ENCODE measurements at places on chromosomes 2 and 18.

DNA sequence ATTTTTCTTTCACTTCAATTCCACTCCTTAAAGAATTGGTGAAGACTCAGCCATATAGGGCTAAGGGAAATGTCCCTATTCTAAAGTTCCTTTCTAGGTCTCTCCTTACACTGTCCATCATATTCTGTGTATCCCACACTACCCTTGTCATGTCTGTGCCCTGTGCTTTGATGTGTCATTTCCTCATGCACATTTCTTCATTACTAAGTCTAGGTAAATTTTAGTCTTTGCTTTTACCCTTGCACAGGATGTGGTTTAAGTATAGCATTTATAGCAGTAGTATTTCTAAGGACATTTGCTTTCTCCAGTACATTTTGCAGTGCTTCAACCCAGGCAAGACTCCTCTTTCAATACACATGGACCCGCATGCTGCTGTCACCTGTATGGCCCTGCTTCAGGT lies 221.5 kb upstream of the ACVR2A start:
- no peak for DNase-seq

DNA sequence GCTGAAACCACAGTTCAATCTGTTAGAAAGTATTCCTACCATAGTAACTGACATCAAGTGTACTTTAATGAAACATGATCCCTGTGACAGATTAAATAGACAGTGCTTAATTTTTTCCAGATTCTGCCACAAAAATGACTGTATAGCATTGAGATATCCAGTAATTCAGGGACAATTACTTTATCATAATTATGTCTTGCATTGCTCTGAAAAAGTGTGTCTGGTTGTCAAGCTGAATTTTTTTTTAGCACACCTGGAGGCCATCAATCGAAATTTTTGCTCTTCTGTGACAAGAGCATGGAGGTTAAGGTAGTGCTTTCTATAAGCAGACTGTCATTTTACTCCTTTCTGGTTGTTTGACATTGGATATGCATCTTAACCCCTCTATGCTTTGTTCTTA lies 1083.8 kb upstream of the NRXN1 start:
- DNase-seq: no peak

- no peak for DNase-seq
Measured at GRCh38 chr2:181575024-181575649, 81.8 kb downstream of the CERKL start.

DNA sequence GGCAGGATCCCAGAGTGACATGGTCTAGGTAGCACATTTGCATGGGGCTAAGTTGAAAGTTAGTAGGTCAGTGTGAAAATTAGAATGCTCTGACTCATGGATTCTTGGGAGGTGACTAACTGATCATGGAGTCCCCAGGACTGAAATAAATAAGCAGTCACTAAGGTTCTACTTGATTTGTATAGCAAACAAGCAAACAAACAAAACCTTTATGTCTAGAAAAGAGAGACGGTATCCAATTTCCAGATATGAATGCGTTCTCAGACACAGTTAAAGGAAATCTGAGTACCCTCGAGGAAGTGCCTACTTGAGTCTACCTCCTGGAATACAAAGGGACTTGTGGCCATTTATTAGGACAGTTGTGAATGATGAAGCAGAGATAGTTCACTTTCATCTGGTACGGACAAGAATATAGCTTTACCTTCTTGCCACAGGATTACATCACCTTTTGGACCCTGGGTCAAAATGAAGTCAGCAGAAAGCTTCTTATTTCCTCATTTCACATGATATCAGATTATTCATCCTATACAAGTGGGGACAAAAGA lies 54.3 kb upstream of the AGPS start:
- no peak for DNase-seq

DNA sequence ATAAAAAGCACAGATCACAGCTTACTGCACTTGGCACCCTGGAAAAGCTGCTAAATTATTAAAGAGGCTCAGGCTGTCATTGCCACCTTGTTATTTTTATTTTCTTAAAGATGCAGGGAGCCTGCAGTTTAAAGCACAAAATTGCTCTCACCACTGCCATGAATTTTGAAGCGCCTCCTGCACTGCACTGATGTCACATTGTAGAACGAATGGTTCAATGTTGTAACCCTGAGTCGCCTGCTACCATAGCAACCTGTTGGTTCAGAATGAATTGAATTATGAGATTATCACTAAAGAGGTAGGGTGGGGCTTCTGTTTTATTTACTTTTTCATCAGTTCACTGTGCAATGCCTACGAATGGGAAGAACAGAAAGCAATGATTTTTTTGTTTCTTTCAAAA lies 16.5 kb downstream of the SCG2 start:
- DNase-seq: no peak

DNA sequence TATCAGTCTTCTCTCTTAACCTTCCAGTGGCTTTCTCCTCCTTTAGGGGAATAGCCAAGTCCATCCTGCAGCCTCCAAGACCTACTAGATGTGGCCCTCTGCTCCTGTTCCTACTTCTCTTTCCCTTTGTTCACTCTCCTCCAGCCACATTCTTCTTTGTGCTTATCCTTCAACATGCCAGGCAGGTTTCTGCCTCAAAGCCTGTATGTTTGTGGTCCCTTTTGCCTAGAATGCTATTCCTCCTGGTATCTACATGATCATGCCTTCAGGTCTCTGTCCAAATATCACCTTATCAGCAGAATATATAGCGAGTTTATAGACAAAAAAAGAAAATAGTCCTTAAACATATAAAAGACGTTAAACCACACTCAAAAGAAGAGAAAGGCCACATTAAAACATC lies 5.5 kb downstream of the LYG2 start:
- DNase-seq: no peak

GRCh38 chr18:12321333-12321732 lies 13.3 kb downstream of the TUBB6 start:
- no peak for DNase-seq

- DNase-seq: no peak
Measured at GRCh38 chr2:211367711-211368110, 811.3 kb downstream of the CPS1 start.

DNA sequence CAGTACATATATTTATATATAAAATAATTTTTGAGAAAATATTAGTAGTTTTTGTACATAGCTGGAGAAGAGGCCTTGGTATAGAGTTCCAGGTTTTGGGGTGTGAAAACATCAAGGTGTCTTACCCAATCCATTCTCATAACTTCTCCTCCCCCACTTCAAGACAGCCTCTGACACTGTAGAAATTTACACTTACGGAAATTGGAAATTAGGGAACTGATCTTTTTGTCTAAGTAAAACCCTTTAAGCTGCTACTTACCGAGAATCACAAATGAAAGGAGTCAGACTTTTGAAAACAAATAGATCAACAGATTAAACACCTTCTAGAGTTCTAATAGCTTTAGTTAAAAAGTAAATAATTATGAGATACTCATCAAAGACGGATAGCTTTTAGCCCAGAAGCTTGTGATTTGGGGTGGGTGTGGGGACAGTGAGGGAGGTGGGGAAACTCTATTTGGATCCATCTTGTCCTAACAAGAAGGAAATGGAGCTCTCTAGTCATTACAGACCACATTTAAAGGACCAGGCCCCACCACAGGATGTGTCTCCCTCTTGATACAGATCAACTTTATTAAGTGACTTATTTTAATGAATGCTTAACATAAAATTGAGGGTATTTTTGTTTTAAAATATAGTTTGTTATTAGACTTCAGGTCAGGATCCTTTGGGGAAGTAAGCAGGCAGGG lies 11.1 kb upstream of the FBXO11 start:
- no peak for DNase-seq

DNA sequence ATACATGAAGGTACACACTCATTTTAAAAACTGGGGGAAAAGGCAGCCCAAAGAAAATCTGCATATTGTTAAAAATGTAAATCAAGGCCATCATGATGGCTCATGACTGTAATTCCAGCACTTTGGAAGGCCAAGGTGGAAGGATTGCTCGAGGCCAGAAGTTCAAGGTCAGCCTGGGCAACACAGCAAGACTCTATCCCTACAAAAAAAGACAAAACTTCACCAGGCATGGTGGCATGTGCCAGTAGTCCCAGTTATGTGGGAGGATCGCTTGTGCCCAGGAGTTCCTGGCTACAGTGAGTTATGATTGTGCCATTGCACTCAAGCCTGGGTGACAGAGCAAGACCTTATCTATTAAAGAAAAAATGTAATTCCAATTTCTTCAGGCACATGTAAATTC lies 34.6 kb upstream of the TMEM247 start:
- no peak for DNase-seq

DNA sequence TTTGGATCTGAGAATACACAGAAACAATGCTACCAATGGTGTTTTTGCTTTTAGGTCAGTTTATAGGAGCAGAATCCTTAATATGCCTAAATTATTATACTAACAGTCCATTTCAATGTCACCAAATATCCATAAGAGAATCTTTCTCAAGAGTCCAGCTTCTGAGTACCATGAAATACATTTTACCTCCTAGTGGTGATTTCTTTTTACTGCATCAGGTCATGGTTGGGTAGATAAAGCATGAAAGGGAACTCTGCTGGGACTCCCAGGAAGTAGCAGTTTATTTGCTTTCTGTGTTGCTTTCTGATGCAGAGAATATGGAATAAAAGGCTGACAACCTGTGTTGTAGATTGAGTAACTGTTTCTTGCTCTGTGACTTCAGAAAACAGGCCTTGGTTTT lies 115.6 kb downstream of the PPP1R1C start:
- no peak for DNase-seq

DNA sequence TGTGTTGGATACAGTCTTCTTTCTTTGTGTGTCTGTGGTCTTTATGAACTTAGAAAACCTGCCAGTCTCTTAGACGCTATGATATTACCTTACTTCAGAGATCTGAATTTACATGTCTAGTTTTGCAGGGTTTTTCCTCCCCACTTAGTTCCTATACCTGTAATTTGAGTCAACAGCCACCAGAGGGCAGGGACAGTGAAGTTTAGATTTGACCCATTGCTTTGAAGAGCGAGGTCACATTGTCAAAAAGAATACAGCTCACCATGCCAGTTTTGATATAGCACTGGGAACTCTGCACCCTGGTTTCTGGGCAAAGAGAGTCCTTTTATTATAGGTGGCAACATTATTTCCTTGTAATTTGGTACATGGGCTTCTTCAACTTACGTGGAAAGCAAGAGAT lies 102.3 kb downstream of the MAPK4 start:
- DNase-seq: no peak
